ENCODE measurements at places on chromosomes 11 and 22.

DNA sequence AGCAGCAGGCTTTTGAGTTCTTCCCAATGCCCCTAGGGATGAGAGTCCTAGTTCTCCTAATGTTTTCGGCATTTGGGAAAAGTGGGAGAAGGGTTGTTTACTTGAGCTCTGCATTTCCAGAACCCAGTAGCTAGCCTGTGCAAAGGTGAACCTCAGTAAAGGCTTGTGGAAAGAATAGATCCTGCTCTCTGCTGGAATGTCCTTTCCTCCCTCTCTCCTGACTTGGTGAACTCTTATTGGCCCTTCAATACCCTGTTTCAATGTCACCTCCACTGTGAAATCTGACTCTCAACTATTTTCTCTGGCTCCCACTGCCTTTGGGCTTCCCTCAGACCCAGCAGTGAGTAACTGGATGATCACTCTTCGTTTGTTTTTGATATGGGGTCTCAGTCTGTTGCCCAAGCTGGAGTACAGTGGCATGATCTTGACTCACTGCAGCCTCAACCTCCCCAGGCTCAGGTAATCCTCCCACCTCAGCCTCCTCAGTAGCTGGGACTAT is 2.4 kb upstream of the UVRAG start:
- DNase-seq = no peak
- H3K4me3 ChIP-seq = no peak overlapping the region
- H3K4me1 ChIP-seq = peaks cover 28% of the 10 kb centered on the region
- H3K27me3 ChIP-seq = no peaks in the 10 kb centered on the region
- no peaks in the 10 kb centered on the region for H3K36me3 ChIP-seq

GRCh38 chr11:99368583-99368982 is 347.8 kb downstream of the CNTN5 start:
- H3K27ac ChIP-seq = no peak overlapping the region
- no peaks in the 10 kb centered on the region for H3K4me1 ChIP-seq
- H3K27me3 ChIP-seq = no peaks in the 10 kb centered on the region
- DNase-seq = no peak
- H3K36me3 ChIP-seq = no peaks in the 10 kb centered on the region

- no peaks in the 10 kb centered on the region for H3K4me1 ChIP-seq
- DNase-seq = no peak
- H3K4me3 ChIP-seq = no peak overlapping the region
- H3K36me3 ChIP-seq = peaks cover 91% of the 10 kb centered on the region
- no peak overlapping the region for H3K27ac ChIP-seq
Observed at GRCh38 chr11:74932169-74932568, 16.7 kb downstream of the XRRA1 start.

- H3K27me3 ChIP-seq = no peaks in the 10 kb centered on the region
- peak; percentile 69 for DNase-seq
- H3K4me3 ChIP-seq = no peak overlapping the region
- peaks cover 11% of the 10 kb centered on the region for H3K36me3 ChIP-seq
Observed at GRCh38 chr11:57527056-57527631, 3.4 kb downstream of the TIMM10 start.

DNA sequence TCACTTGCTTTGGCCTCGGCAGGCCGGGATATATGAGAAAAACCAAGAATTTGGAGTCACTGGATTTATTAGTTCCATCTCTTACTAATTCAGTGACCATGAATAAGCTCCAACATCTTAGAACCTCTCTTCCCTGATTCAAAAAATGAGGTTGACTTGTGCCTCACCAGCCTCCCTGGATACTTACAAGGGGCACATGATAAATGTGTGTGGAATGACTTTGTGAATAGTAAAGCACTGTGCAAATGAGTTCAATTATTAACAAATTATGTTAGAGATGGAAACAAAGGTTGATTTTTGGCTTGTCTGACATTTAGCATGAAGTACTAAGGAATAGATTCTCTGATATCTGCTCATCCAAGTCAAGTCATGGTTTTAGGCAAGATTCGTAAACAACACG is 104.1 kb downstream of the TRIM44 start:
- H3K27me3 ChIP-seq = no peaks in the 10 kb centered on the region
- no peak overlapping the region for H3K27ac ChIP-seq
- H3K4me1 ChIP-seq = no peaks in the 10 kb centered on the region
- H3K4me3 ChIP-seq = no peak overlapping the region
- H3K36me3 ChIP-seq = peaks cover 2% of the 10 kb centered on the region

DNA sequence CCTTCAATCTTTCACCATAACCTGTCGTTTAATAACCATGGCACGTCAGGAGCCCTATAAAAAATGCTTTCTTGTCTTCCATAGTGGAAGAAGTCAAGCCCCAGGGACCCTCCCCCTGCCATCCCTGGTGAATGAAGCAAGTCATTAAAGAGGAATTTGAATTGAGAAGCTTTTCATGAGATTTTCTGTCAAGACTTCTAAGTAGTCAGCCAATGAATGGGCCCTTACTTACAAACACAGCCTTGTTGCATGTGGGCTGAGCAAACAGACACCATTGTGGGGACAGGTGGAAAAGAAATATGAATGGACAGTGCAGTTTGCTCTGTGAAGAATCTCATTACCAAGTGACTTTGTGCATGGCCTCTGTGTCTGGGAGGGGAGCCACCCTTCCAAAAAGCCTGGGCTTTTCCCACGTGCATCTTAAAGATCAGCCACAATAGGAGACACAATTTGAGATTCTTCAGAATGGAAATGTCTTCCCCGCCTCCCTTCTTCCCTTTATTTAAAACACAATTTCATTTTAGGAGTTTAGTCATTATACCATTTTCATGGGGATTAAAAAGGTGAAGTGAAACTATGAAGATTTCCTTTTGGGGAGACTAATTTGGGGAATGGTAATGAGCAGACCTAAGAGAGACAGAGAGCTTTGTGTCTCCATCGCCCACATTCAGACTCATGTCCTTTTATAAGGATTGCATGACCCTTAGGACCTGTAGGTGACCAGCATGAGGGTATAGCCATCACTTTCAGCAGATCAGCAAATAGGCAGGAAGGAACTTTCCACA is 152.0 kb downstream of the LRRC4C start:
- no peak for DNase-seq
- no peaks in the 10 kb centered on the region for H3K27me3 ChIP-seq
- no peaks in the 10 kb centered on the region for H3K4me1 ChIP-seq
- H3K27ac ChIP-seq = no peak overlapping the region

DNA sequence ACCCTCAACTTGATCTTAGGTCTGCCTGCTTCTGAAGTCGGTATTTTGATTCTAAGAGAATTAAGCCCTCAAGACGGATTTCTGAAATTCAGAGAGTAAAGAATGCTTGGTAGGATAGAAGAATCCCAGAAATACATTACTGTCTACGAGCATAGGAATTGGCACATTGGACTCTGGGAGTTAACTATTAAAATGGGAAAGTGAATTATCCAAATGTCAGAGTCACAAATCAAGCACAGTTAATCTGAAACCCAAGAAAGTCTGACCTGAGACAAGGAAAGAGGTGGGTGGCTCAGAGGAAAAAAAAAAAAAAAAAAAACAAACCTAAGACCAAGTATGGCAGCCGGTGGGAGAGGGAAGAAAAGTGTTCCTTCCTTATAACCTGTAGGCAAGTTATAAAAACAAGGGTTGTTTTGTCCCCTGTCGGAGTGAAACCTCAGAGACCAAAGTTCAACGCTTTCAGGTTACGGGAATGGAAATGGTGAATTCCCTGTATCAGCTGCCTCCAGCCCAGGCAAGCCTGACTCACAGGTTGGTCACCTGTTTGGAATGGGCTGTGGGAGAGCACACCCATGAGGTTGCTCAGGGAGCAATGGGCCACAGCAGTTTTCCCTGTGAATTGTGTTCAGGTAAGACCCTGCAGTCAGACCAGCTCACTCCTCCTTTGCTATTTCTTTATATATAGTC is 139.0 kb downstream of the ETS1 start:
- peaks cover 14% of the 10 kb centered on the region for H3K4me1 ChIP-seq
- H3K36me3 ChIP-seq = no peaks in the 10 kb centered on the region
- DNase-seq = no peak
- H3K27ac ChIP-seq = no peak overlapping the region
- H3K27me3 ChIP-seq = no peaks in the 10 kb centered on the region

DNA sequence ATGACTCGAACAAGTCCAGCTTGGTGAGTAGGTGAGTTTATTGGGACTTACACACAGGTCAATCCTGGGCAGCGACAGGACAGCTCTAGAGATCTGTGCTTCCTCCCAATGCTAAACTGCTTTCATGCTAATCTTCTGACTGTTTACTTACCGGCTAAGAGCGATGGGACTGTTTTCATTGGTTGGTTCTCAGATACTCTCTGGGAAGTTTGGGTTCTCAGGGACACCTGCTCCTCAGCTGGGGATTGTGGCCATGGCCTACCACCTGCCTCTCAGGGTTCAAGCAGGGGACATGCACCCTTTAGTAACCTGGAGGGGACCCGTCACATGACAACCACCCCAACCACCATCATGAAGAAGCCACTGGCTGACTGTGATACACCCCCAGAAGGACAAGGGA is 13.1 kb downstream of the APOL2 start:
- H3K27ac ChIP-seq = no peak overlapping the region
- no peak for DNase-seq
- no peak overlapping the region for H3K4me3 ChIP-seq
- H3K36me3 ChIP-seq = peaks cover 35% of the 10 kb centered on the region
- H3K4me1 ChIP-seq = peaks cover 3% of the 10 kb centered on the region

GRCh38 chr11:106087815-106088435 is 10.5 kb downstream of the AASDHPPT start:
- H3K27me3 ChIP-seq = no peaks in the 10 kb centered on the region
- H3K36me3 ChIP-seq = peaks cover 30% of the 10 kb centered on the region
- no peak overlapping the region for H3K27ac ChIP-seq
- H3K4me1 ChIP-seq = no peaks in the 10 kb centered on the region
- peak; percentile 25 for DNase-seq

DNA sequence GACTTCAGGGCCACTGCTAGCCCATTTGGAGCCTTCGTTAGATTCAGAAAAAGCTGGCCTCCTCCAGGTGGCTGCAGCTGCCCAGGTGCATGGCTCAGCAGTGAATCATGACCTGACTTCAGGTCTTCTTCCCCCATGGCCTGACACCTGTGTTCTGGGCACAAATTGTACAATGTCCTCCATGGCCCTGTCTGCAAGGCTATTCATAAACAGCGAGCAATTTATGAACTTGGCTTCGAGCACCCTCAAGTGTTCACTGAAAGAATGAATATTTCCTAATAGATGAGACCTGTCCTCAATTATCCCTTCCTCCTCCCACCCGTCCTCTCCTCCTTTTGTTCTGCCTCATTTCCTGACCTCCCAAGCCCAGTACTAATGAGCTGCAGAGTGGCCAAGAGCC is 12.2 kb upstream of the VPS37C start:
- no peak overlapping the region for H3K27ac ChIP-seq
- peaks cover 16% of the 10 kb centered on the region for H3K4me1 ChIP-seq
- no peaks in the 10 kb centered on the region for H3K36me3 ChIP-seq
- no peak overlapping the region for H3K4me3 ChIP-seq
- DNase-seq = no peak

GRCh38 chr11:111978028-111978771 is 41.1 kb downstream of the DIXDC1 start:
- peaks cover 16% of the 10 kb centered on the region for H3K27me3 ChIP-seq
- peaks cover 10% of the 10 kb centered on the region for H3K4me1 ChIP-seq
- no peaks in the 10 kb centered on the region for H3K36me3 ChIP-seq
- H3K27ac ChIP-seq = no peak overlapping the region
- no peak overlapping the region for H3K4me3 ChIP-seq

GRCh38 chr22:39999144-39999757 is 4.5 kb downstream of the FAM83F start:
- H3K36me3 ChIP-seq = no peaks in the 10 kb centered on the region
- no peak for DNase-seq
- H3K4me1 ChIP-seq = peaks cover 13% of the 10 kb centered on the region
- no peak overlapping the region for H3K27ac ChIP-seq

- H3K27ac ChIP-seq = no peak overlapping the region
- peaks cover 7% of the 10 kb centered on the region for H3K4me1 ChIP-seq
- DNase-seq = no peak
- H3K4me3 ChIP-seq = no peak overlapping the region
- H3K27me3 ChIP-seq = no peaks in the 10 kb centered on the region
Observed at GRCh38 chr22:43944670-43945430, 10.4 kb upstream of the SAMM50 start.

- no peaks in the 10 kb centered on the region for H3K27me3 ChIP-seq
- peaks cover 7% of the 10 kb centered on the region for H3K36me3 ChIP-seq
- H3K4me3 ChIP-seq = no peak overlapping the region
- peaks cover 21% of the 10 kb centered on the region for H3K4me1 ChIP-seq
- DNase-seq = no peak
Observed at GRCh38 chr22:38148245-38148644, 33.4 kb downstream of the PLA2G6 start.

GRCh38 chr11:31656051-31656450 is 146.5 kb downstream of the ELP4 start:
- no peak overlapping the region for H3K27ac ChIP-seq
- H3K27me3 ChIP-seq = no peaks in the 10 kb centered on the region
- no peaks in the 10 kb centered on the region for H3K36me3 ChIP-seq
- H3K4me3 ChIP-seq = no peak overlapping the region
- H3K4me1 ChIP-seq = no peaks in the 10 kb centered on the region

GRCh38 chr11:133020372-133020714 is 512.0 kb downstream of the OPCML start:
- DNase-seq = no peak
- no peaks in the 10 kb centered on the region for H3K36me3 ChIP-seq
- H3K27me3 ChIP-seq = no peaks in the 10 kb centered on the region
- H3K27ac ChIP-seq = no peak overlapping the region
- no peak overlapping the region for H3K4me3 ChIP-seq

DNA sequence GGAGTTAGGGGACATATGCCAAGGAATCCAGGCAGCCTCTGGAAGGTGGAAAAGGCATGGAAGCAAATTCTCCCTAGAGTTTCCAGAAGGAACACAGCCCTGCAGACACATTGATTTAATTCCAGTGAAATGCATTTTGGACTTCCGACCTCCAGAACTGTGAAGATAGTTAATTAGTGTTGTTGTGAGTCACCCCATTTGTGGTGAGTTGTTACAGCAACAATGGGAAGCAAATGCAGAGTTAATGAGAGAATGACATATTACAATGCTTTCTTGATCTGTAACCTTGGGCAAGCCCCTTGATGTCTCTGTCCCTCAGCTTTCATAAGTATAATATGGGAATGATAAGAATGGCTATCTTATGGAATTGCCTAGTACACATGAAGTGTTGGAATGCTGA is 178.7 kb downstream of the KIRREL3 start:
- H3K4me1 ChIP-seq = no peaks in the 10 kb centered on the region
- H3K36me3 ChIP-seq = no peaks in the 10 kb centered on the region
- H3K27ac ChIP-seq = no peak overlapping the region
- H3K27me3 ChIP-seq = peaks cover 4% of the 10 kb centered on the region
- DNase-seq = no peak
- no peak overlapping the region for H3K4me3 ChIP-seq

GRCh38 chr11:58179648-58180047 is 9.2 kb upstream of the OR9Q2 start:
- peaks cover 13% of the 10 kb centered on the region for H3K27me3 ChIP-seq
- no peak overlapping the region for H3K4me3 ChIP-seq
- no peak overlapping the region for H3K27ac ChIP-seq
- no peaks in the 10 kb centered on the region for H3K4me1 ChIP-seq

GRCh38 chr22:35352214-35353111 is 28.4 kb upstream of the HMOX1 start:
- H3K27ac ChIP-seq = no peak overlapping the region
- peak overlapping the region; percentile 4 for H3K4me3 ChIP-seq
- no peaks in the 10 kb centered on the region for H3K27me3 ChIP-seq
- peaks cover 31% of the 10 kb centered on the region for H3K4me1 ChIP-seq
- H3K36me3 ChIP-seq = peaks cover 3% of the 10 kb centered on the region

GRCh38 chr11:131146827-131147490 is 223.5 kb upstream of the NTM start:
- no peaks in the 10 kb centered on the region for H3K36me3 ChIP-seq
- H3K4me1 ChIP-seq = no peaks in the 10 kb centered on the region
- DNase-seq = no peak
- no peak overlapping the region for H3K4me3 ChIP-seq
- H3K27ac ChIP-seq = no peak overlapping the region

All from CD4-positive, alpha-beta T cell (primary cell).